ENCODE measurements at places on chromosomes 12 and 14. TPM values are rescaled to one million over a fixed set of nuclear protein-coding genes. Genes with fewer than 3 reads are reported as not detected.

The CAPZA3 gene
- not detected for total RNA-seq

DNA sequence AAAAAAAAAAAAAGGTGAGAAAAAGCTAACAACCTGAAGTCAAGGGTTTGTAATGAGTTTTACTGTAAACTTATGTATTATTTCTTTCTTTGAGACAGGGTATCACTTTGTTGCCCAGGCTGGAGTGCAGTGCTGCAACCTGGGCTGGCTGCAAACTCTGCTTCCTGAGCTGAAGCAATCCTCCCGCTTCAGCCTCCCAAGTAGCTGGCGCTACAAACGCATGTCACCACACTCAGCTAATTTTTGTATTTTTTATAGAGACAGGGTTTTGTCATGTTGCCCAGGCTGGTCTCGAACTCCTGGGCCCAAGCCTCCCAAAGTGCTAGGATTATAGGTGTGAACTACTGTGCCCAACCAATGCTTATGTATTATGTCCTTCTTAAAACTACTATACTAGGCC, 9.2 kb downstream of the ATF7 start:
- DNase-seq, result no peak

DNA sequence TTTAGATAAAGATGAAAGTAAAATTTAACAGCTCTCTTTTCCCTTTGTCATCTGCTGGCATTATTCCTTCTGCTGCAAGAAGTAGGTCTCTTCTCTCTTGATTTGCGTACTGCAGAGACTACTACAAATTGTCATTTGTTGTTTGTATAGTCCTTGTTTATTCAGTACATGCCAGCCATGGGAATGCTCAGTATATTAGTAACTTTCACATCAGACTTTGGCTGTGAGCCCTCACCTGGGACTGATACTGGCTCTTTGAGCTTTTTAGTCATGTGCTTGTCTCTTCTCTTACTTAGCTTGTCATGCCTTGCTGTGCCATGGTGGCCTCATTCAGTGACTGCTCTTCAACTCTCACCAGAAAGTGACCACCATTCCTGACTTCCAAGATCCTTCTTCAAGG, 169.8 kb downstream of the PRKCH start:
- DNase-seq, result no peak

The LRRC43 gene
- total RNA-seq, result 0.47 TPM

- no peak for DNase-seq
These were observed 365.5 kb downstream of the ETNK1 start for GRCh38 chr12:22990501-22990900.

The CCDC196 gene
- not detected for total RNA-seq

- DNase-seq, result no peak
These were observed 7.5 kb upstream of the PAX9 start for GRCh38 chr14:36653962-36654793.

DNA sequence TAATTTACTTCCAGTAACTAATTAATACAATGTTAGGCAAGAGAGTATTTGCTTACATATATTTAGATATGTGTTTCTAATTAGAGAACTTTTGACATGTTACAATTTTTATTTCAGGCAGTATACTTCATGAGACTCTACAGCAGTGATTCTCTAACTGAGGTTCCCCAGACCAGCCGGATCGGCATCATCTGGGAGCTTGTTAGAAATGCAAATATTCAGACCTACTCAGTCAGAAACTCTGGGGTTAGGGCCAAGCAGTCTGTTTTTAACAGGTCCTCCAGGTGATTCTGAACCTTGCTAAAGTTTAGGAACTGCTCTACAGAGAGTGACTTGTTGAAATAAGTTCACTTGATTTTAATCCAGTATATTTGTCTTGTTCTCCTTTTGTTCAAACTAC, 46.5 kb downstream of the ARID2 start:
- no peak for DNase-seq

DNA sequence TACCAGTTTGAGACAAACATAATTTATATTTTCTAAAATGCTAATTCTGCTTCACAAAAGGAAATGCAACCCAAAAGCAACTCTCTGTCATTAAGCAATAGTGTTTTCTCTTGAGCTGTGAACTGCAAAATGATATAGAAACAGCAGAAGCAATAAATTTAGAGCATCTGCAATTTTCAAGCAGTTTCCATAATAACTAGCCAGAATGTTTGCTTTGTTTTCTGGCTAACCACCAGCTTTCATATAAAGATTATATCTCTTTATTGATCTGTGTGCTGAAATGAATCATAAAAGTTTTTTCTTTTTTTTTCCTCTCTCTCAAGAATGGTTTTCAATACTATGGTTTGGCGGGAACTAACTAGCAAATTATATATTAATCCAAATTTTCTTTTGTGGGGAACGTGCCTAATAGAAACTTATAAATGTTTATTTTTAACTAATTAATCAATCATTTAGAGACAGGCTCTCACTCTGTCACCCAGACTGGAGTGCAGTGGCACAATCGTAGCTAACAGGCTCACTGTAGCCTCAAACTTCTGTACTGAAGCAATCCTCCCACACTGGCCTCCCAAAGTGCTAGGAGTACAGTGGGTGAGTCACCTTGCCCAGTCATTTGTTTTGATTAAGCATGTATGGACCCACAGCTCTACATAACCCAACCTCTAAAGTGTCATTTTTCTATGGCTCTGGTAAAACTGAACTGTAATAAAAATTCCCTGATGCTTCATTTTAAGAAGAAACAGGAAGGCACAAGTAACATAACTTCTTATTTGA, 830.1 kb upstream of the MGAT4C start:
- DNase-seq, result no peak

GRCh38 chr14:39430762-39431415, 1.3 kb downstream of the FBXO33 start:
- DNase-seq, result no peak

DNA sequence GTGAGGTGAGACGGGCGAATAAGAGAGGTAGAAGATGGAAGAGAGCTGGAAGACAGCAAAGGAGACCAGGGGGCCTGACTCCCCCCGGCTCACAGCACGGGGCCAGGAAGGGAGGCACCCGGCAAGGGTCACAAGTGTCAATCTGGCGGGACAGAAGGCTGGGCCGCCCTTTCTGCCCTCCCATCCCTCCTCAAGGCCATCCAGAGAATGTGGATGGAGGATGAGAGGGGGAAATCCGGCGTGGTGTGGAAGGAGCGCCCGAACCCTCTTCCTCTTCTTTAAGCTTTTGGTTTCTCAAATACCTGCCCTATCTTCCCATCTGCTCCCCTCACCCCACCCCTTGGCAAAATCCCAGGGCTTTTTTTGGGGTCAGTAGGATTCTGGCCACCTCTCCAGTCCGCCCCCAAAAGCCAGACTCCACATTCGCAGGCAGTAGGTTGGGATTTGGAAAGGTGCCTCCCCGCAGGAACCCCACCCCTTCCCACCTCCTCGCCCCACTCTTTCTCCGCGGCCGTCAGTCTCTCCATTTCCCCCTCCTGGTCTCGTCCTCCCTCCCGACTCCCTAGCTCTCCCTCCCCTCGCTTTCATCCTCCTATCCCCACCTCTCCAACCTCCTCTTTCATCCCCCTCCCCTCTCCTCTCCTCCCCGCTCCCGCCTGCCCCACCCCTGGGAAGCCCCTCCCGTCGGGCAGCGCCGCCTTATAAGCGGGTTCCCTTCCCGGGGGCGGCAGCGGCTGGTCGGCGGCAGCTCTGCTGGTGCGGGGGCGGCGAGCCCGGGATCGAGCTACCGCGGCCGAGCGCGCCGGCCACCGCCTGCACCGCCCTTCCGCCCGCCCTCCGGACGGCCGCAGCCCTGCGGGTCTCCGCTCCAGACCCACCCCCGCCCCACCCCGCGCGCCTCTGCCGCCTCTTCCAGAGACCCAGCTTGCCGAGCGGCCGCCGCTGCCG, at the start of gene PTMS:
TSS of gene PTMS (plus strand) at position 730 of the 948 bp plus-strand sequence. CDS start 343 bp downstream, outside the sequence.
- peak; percentile 54 for DNase-seq

DNA sequence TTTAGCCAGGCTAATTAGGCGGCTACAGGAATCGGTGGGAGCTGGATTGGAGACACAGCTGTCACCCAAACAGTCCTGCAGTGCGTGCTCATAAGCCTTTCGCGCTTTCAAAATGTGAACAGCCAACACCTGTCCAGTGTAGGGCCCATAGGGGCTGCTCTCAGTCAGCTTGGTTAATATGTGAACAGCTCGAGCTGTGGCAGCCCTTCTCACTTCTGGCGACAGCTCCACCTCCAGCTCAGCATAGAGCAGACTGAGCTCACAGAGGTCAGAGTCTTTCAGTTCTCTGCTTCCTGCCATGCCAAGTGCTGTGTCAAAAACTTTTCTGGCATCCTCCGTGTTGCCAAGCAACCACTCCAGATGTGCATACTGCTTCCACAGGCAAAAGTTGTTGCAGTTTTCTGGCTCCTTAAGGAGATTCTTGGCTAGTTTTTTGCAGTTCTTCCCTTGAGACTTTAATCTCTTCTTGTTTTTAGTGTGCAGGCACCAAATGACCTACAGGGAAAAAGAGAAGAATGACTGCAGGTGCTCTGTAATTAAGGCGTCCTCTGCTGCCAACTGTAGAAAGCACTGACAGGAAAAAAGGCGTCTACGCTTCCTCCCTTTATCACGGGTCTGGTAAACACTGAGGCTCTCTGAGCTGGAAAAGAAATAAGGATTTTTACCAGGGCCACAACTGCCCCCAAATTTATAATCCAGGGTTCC, 32.5 kb downstream of the PSMC1 start:
- DNase-seq, result no peak

GRCh38 chr14:24911324-24912109, 138.4 kb downstream of the STXBP6 start:
- no peak for DNase-seq
